Smooth muscle cell of the coronary artery (primary cell): ENCODE measurements at places on chromosomes 12 and 14. TPM values are rescaled to one million over a fixed set of nuclear protein-coding genes. Genes with fewer than 3 reads are reported as not detected.

The BAZ1A gene
- 18.4 and 30.8 TPM in 2 replicates for total RNA-seq

The SIX6 gene
- not detected in 2 replicates for total RNA-seq

The GLIPR1L2 gene
- 0.23 and 0.38 TPM in 2 replicates for total RNA-seq

The DNAI7 gene
- 0.08 and 0.12 TPM in 2 replicates for total RNA-seq

The GDF3 gene
- total RNA-seq, result not detected in 2 replicates

The VDR gene
- total RNA-seq, result 4.2 and 15.8 TPM in 2 replicates

The ASCL1 gene
- total RNA-seq, result not detected in 2 replicates

The ATP2A2 gene
- 74.4 and 94.9 TPM in 2 replicates for total RNA-seq

The PTPN6 gene
- 0.08 TPM in 1 of 2 replicates, not detected in the other for total RNA-seq

The COL2A1 gene
- total RNA-seq, result not detected in 2 replicates

The ACRBP gene
- total RNA-seq, result 0.23 TPM in 1 of 2 replicates, not detected in the other

The VWF gene
- total RNA-seq, result 0.75 and 5.5 TPM in 2 replicates

The FOXA1 gene
- total RNA-seq, result not detected in 2 replicates

The CLEC4E gene
- total RNA-seq, result not detected in 2 replicates

The PMCH gene
- total RNA-seq, result 0.38 TPM in 1 of 2 replicates, not detected in the other

The CFAP54 gene
- total RNA-seq, result 1.1 and 1.6 TPM in 2 replicates

The GRIP1 gene
- total RNA-seq, result 0.23 and 1.8 TPM in 2 replicates

The CCDC38 gene
- not detected in 2 replicates for total RNA-seq

The NTN4 gene
- total RNA-seq, result 26.7 and 234 TPM in 2 replicates

The PYGL gene
- 66.4 and 98.6 TPM in 2 replicates for total RNA-seq

The PSMA3 gene
- 28.7 and 75.8 TPM in 2 replicates for total RNA-seq

The ETNK1 gene
- total RNA-seq, result 17.8 and 18.0 TPM in 2 replicates

The ZDHHC22 gene
- not detected in 2 replicates for total RNA-seq

The RBP5 gene
- total RNA-seq, result 0.08 TPM in 1 of 2 replicates, not detected in the other

The CKB gene
- 12.8 and 48.9 TPM in 2 replicates for total RNA-seq

The MORN3 gene
- 1.1 and 2.0 TPM in 2 replicates for total RNA-seq

The NANOG gene
- not detected in 2 replicates for total RNA-seq

The PTGR2 gene
- 3.4 and 4.6 TPM in 2 replicates for total RNA-seq

The SLC10A1 gene
- total RNA-seq, result not detected in 2 replicates

The NPFF gene
- total RNA-seq, result not detected in 2 replicates

The POTEG gene
- not detected in 2 replicates for total RNA-seq

The PRICKLE1 gene
- 11.5 and 12.0 TPM in 2 replicates for total RNA-seq

The FGF6 gene
- total RNA-seq, result not detected in 2 replicates

The TAS2R30 gene
- 2.0 and 3.0 TPM in 2 replicates for total RNA-seq

The SPIC gene
- not detected in 2 replicates for total RNA-seq

The NGB gene
- not detected in 2 replicates for total RNA-seq

The INSM2 gene
- not detected in 2 replicates for total RNA-seq

The CMKLR1 gene
- total RNA-seq, result 0.08 and 1.3 TPM in 2 replicates
